T-helper 1 cell treated with Interleukin-12 subunit alpha and Interleukin-12 subunit beta and Interleukin-4 antibody, amounts not matched to agents 30 ng/mL and 1 ng/mL, for 36 hours (primary cell): ENCODE measurements at places on chromosomes 12 and 14. TPM values are rescaled to one million over a fixed set of nuclear protein-coding genes. Genes with fewer than 3 reads are reported as not detected.

COX8C gene
- total RNA-seq, result not detected in 2 replicates

TMEM119 gene
- total RNA-seq, result 0.54 and 0.96 TPM in 2 replicates

STAT6 gene
- total RNA-seq, result 165 and 178 TPM in 2 replicates

KRT77 gene
- total RNA-seq, result not detected in 2 replicates

RNF212B gene
- not detected in 2 replicates for total RNA-seq

KLRK1 gene
- 0.12 TPM in 1 of 2 replicates, not detected in the other for total RNA-seq
